ENCODE measurements at places on chromosomes 1 and 21. TPM values are rescaled to one million over a fixed set of nuclear protein-coding genes. Genes with fewer than 3 reads are reported as not detected.

LINGO4 gene
- total RNA-seq = 0.24 TPM

GRCh38 chr1:64699327-64699726, 45.5 kb upstream of the RAVER2 start:
- no peak for DNase-seq

DNA sequence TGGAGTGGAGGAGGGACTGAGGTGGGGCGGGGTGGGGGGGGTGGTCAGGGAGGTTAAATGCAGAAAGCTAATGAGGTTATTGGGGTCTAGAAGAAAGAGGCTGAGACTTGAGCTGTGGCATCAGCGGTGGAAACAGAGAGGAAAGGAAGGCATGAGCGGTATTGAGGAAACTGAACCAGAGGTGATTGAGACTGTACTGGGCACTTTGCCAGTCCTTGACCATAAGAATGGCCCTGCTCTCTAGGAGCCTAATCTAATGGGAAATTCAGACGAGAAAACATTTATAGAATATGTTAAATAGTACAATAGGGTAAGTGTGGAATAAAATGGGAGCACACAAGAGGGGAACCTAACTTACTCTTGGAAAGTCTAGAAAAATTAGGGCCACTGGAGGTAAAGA, 23.7 kb downstream of the SLC44A3 start:
- no peak for DNase-seq

- peak; percentile 28 for DNase-seq
These were observed 1.2 kb downstream of the AK5 start for GRCh38 chr1:77282866-77283539.

RAB4A gene
- total RNA-seq = 84.3 TPM

SPEN gene
- 50.6 TPM for total RNA-seq

EPB41 gene
- total RNA-seq = 76.3 TPM

DNA sequence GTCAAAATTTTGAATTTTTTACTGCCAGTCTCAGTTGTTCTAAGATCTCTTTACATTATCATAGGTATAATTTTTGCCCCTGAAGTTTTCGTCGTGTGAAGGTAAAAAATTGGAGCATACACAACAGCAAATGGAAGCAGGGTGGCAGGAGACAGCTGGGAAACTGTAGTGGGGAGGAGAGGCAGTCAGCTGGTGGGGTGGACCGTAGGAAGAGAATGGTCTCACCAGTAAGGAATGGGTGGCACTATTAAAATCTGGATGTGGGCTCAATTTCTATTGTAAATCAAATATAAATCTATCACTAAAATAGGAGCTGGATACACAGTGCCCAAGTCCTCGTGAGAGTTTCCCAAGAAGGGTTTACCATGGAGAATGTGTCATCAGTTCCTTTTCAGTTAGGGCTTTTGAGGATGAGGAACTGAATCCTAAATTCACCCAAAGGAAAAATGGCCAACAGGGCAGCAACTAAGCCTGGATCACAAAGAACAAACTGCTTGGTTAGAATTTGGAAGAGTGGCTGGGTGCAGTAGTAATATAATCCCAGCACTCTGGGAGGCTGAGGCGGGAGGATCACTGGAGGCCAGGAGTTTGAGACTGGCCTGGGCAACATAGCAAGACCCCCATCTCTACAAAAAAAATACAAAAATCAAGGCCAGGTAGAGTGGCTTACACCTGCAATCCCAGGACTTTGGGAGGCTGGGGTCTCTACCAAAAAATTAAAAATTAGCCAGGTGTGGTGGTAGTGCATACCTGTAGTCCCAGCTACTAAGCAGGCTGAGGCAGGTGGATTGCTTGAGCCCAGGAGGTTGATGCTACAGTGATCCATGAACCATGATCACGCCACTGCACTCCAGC, 10.5 kb upstream of the IRF2BP2 start:
- no peak for DNase-seq

DNA sequence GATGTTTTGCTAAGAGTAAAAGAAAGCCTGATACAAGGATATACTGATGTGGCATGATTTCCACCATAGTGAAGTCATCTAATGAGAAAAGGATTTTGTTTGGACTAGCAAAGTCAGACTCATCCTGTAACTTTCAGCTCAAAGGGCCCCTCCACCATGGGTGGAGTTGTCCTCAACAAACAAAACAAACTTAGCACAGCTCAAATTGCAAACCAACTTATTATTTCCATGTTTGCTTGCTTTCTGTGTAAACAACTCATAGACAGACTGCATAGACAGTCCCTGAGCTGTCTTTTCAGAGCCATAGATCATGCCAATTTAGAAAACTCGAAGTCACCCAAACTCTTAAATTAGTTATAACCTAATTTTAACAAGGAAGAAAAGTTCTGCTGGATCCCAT, 69.4 kb upstream of the VAV3 start:
- DNase-seq = no peak

ADGRL4 gene
- 1.7 TPM for total RNA-seq

GRCh38 chr1:229089586-229090208, 181.2 kb upstream of the RAB4A start:
- DNase-seq = no peak

DNA sequence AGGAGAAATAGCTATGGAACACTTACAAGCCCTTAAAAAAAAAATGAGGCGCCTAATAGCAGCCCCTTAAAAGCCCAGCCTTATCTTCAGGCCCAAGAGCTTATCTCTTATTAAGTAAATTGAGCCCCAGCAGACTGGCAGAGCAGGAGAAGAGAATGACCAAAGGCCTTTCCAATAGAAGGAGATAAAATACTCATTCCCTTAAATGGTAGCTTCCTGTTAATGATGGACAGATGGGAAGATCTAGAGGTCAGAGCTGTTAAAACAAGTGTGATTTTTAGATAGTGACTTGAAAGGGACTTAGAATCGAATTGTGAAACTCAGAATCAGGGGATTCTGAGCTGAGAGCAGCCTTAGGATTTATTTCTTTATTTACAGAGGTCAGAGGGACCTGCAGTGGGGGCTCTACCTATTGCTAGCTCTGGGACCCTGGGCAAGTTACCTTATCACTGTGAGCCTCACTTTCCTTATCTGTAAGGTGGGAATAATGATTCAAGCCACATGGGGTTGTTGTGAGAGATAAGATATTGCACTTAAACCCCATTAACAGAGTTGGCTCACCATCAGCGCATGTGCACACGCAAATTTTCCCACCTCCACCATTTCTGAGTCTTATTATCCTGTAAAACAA, 101.3 kb upstream of the C8B start:
- DNase-seq = no peak

DNA sequence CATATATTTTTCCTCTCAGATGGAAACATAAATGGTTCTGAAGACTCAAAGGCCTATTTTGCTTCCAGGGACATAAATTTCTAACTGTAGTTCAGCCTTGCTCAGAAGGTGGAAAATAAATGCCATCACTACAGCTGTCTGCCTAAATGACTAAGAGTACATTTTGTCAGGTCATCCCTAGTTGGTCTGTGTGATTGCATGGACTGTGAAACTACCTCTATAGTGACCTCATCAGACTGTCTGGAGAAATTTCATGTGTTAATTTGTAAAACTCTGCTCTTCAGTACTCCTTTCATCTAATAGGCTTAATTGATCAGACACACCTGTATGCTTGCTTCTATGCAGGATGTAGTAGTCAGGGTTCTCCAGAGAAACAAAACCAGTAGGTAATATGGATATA, 886.9 kb downstream of the AMY1C start:
- DNase-seq = no peak

TEX38 gene
- total RNA-seq = not detected

- DNase-seq = no peak
These were observed 994 bp upstream of the LAMTOR5 start for GRCh38 chr1:110408488-110408887.

DNA sequence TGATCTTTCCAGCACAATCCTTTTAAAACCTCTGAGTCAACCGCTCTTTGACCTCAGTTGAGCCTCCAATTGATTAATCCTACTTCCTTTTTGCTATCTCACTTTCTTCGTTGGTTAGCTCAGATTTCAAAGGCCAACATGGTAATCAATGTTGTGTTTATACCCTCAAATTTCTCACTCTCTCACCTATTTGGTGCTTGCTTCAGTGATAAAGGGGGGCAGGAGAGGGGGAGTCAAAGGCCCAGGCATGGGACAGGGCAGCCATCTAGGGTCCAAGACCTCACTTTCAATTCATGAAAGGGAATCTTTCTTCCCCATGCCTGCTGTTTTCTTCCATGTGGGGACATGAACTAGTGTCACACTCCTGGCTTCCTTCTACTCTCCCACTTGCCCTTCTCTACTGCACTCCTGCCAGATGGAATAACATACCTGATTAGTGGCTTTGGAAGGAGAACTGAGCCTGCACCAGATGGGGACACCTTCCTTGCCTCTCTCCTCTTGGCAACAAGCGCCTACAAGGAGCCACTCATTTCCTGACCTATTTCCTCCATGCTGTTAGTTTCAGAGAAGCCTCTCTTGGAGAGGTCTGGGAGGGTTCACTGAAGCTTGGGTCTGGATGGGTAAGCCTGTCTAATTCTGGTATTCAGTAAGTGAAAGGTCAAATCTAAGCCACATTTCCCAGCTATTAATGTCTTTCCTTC, 73.3 kb upstream of the ARHGAP29 start:
- DNase-seq = no peak

TCHHL1 gene
- not detected for total RNA-seq

- no peak for DNase-seq
These were observed 133.8 kb upstream of the F3 start for GRCh38 chr1:94675373-94675772.

PLA2G2D gene
- 0.22 TPM for total RNA-seq

ZNF697 gene
- total RNA-seq = 1.8 TPM

DNA sequence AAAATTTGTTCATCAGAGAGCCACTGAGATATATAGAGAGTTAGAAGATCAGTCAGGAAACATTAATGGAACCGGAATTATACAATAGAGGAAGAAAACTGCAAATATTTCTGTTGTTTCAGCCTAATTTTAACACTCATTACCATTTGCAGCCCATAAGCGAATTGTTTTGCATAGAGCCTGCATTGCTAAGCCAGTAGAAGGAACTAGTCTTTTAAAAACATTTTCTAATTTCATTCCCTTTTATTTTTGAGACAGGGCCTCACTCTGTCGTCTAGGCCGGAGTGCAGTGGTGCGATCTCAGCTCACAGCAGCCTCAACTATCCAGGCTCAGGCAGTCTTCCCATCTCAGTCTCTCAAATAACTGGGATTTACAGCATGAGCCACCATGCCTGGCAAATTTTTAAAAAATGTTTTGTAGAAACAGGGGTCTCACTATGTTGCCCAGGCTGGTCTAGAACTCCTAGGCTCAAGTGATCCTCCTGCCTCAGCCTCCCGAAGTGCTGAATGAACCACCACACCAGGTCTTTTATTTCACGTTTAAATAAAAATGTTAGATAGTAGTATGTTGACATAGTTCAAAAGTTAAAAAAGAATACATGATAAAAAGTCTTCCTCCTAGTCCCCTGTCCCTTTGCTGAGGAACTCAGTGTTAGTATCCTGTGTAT, 25.3 kb downstream of the MPZL1 start:
- DNase-seq = no peak

- DNase-seq = no peak
These were observed 72.6 kb downstream of the TPR start for GRCh38 chr1:186302381-186302920.

DNA sequence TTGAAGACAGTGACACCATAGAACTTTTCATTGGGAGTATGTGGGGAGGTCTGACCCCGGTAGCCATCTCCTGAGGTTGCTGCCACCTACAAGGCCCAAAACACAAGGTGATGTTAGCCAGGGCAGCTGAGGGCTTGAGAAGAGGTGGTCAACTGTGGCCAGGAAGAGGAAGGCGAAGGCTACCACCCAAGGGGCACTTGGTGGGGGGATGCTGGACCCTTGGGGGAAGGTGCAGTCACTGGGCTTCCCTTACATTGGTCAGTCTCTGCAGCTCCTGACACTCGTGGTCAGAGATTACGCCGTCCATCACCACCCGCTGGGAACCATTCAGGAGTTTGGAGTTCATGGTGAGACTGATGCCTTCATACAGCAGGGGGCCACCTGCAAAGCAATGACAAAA, 12.2 kb upstream of the CLDN19 start:
- DNase-seq = no peak

- no peak for DNase-seq
These were observed 348.7 kb downstream of the HLX start for GRCh38 chr1:221227872-221228337.

DNA sequence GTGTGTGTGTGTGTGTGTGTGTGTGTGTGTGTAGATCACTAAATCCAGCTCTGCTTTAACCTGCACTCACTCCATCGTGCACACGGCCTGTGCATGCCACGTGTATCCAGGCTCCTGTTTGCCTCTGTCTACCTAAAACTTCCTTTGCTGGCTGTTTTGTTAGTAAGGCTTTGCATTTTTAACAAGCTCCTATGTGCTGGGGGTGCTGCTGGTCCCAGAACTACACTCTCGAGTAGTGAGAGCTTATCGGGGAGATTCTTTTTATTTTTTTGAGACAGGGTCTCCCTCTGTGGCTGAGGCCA, 596 bp upstream of the TCEA3 start:
- no peak for DNase-seq

NCSTN gene
- 104 TPM for total RNA-seq

GRCh38 chr1:90356101-90356500, 361.0 kb downstream of the BARHL2 start:
- DNase-seq = no peak

- no peak for DNase-seq
These were observed 36.8 kb upstream of the RUNX3 start for GRCh38 chr1:24966724-24967346.
